Effector memory CD4-positive, alpha-beta T cell (primary cell): ENCODE measurements at places on chromosomes 11 and 22.

GRCh38 chr11:2934611-2935239, 5.5 kb upstream of the PHLDA2 start:
- no peak overlapping the region for H3K27ac ChIP-seq
- H3K4me1 ChIP-seq: peaks cover 18% of the 10 kb centered on the region
- H3K27me3 ChIP-seq: no peaks in the 10 kb centered on the region

GRCh38 chr22:32574411-32574810, 99.8 kb downstream of the FBXO7 start:
- DNase-seq: no peak
- no peak overlapping the region for H3K27ac ChIP-seq
- H3K27me3 ChIP-seq: no peaks in the 10 kb centered on the region
- no peaks in the 10 kb centered on the region for H3K4me1 ChIP-seq

DNA sequence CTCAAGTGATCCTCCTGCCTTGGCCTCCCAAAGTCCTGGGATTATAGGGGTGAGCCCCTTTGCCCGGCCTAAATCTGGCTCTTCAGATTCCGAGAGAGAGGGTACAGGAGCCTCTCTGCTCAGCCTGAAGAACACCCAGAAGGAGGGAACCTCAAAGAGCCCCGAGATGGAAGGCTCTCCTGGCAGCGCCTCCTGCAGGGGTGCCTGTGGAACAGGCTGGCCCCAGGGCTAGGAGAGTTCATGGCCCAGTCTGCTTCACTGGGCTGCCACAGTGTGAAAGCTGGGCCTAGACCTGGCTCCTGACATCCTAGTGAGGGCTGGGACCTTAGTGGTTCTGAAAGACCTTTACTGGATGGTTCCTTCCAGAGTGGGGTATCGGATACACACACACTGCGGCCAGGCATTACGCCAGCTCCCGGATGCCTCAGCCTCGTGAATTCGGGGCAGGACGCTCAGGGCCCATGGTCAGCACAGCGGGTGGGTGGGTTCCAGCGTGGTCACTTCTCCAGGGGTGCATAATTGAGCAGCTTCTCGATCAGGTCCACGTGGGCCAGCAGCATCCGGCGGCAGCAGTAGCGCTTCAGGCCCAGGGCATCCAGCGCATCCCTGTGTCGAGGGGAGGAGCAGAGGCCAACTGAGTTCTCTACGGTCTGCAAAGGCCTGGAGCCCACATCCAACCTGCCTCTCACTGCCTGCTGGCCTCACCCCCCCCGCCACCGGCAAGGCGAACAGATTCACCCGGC, 2.3 kb downstream of the POLR2L start:
- DNase-seq: no peak
- H3K27me3 ChIP-seq: no peaks in the 10 kb centered on the region
- no peak overlapping the region for H3K4me3 ChIP-seq
- peaks cover 19% of the 10 kb centered on the region for H3K4me1 ChIP-seq
- H3K36me3 ChIP-seq: peaks cover 13% of the 10 kb centered on the region

DNA sequence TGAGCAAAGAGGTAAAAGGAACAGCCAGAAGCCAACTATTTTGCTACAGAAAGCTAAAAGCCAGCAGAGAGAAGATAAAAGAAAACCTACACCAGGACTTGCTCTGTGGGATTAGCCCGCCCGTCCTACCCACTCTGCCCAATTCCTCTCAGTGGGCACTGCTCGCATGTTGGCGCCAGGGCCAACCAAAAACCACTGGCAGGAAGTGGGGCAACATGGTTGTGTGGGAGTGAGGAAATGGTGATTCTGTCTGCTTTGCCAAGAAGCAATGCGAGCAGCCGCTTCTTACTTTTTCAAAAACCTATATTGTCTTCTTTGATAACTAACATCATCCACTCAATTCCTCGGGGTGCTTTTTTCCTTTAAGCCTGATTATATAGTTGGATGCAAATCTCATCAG, 14.2 kb upstream of the APOA1 start:
- no peak overlapping the region for H3K4me3 ChIP-seq
- peak; percentile 38 for DNase-seq
- peaks cover 24% of the 10 kb centered on the region for H3K36me3 ChIP-seq
- H3K27ac ChIP-seq: peak overlapping the region; percentile 55
- H3K4me1 ChIP-seq: peaks cover 55% of the 10 kb centered on the region

- H3K4me3 ChIP-seq: no peak overlapping the region
- no peaks in the 10 kb centered on the region for H3K27me3 ChIP-seq
- H3K36me3 ChIP-seq: peaks cover 36% of the 10 kb centered on the region
- H3K27ac ChIP-seq: no peak overlapping the region
- H3K4me1 ChIP-seq: peaks cover 7% of the 10 kb centered on the region
These were observed 22.6 kb upstream of the MGAT3 start for GRCh38 chr22:39434243-39434653.
